ENCODE measurements at places on chromosomes 1 and 21. TPM values are rescaled to one million over a fixed set of nuclear protein-coding genes. Genes with fewer than 3 reads are reported as not detected.

Gene TCHHL1
- polyA plus RNA-seq = not detected

Gene KRTAP19-3
- not detected for polyA plus RNA-seq

- DNase-seq = peak; percentile 50
These were observed 85.7 kb downstream of the NRDC start for GRCh38 chr1:51792864-51793263.

DNA sequence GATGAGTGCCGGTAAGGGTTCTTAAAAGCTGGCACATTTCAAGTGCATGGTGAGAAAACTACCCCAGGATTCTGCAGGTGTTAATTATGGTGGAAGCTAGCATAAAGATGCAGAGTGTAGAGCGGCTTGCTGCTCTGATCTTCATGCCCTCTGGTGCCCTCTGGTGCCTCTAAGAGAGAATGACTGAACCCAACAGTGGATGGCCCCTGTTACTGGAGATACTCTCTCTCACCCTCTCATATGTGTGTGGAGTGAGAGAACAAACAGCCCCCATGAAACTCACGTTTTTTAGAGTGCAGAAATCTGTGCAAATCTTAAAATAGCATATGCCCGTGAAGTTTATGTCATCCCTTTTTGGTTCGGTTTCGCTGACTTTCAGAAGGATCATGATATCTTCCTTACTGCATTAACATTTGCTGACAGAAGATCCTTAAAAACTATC is 90.0 kb downstream of the GRIK1 start:
- peak; percentile 15 for DNase-seq

DNA sequence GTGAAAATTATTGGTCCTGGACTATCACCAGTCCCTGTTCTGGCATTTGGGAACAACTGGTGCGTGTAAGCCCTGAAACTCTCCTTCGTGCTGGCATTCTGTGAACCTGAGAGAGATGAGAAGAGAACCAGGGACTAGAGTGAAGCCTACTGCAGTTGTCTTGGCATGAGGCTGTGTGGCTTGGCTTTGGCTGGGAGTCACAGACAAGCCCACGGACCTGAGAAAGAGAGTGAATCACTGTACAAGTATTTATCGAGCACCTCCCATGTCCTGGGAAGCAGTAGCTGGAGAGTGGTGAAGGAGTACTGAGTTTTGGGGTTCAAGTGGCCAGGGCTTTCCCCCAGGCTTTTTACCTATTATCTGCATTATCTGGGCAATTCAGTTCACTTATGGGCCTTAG is 63.3 kb downstream of the FGGY start:
- DNase-seq = peak; percentile 20

Gene CYP2J2
- 0.10 TPM for polyA plus RNA-seq

DNA sequence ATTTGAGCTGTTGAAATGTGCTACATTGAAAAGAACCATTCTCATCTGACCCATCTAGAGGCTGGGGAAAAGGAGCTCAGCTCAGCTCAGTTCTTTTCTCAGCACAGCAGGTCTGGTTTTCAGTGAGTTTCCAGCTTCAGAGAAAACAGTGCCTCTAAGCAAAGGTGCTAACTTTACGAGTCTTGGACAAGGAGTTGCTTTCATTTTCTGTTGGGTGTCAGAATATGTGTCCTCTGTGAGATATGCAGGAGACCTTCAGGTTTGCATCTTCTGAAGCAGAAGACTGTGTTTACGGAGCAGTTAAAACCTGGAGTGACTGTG is 321.3 kb upstream of the USP24 start:
- DNase-seq = no peak

DNA sequence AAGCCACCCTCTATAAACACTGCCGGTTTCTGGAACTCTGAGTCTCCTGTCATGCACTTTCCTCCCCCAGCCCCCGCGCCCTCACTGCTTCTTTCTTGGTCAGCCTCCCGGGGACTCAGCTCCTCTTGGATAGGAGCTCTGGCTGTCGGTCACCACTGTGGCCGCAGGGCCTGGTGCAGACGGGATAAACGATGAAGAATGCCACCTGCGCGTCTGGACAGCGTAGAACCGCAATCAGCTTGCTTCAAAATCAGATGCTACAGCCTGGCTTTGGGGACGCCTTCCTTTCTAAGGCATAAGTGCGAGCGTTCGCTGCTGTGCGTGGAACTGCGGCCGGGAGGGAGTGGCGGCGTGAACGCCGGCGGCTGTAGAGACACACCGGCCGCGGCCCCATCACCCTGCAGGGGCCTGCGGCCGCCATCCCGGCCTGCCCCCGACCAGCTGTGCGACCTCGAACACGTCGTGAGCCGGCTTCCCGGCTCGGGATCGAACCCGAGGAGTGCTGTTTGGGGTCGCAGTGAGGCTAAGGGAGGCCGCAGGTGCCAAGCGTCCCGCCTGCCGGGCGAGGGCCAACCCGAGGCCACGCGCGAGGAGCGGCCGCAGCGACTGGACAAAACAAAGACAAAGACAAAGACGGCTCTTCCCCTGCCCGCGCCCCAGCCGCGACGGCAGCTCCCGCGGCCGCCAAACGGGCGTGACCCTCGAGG is 688 bp downstream of the PTTG1IP start:
- DNase-seq = no peak

Gene ZNF697
- 12.9 TPM for polyA plus RNA-seq

GRCh38 chr1:109649491-109649914 is 6.4 kb upstream of the GSTM4 start:
- no peak for DNase-seq

Gene CFHR3
- polyA plus RNA-seq = not detected

- DNase-seq = no peak
These were observed 251.2 kb downstream of the DSCAM start for GRCh38 chr21:40595806-40596205.

- DNase-seq = no peak
These were observed 32.1 kb upstream of the KCNE1 start for GRCh38 chr21:34544032-34544496.

Gene FCER1G
- polyA plus RNA-seq = 0.66 TPM

Data from AG04450 (cell line).